ENCODE measurements at places on chromosomes 2 and 18.

DNA sequence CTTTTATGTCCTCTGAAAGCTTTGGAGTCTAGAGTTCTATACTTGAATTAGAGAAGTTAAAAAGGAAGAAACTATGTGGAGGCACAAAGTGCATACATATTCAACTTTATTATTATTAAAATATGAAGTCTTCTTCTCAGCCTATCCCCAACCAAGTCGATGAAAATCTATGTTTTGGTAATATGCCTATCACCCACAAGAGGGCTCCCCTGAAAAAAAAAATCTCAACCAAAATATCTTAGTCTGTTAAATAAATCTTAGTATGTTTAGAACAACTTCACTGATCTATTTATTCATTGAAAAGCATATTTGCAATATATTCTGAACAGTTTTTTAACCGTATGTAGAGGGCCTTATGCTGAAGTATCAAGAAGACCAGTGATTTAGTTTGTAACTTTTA, 804.5 kb downstream of the TDRD15 start:
- DNase-seq, result no peak

DNA sequence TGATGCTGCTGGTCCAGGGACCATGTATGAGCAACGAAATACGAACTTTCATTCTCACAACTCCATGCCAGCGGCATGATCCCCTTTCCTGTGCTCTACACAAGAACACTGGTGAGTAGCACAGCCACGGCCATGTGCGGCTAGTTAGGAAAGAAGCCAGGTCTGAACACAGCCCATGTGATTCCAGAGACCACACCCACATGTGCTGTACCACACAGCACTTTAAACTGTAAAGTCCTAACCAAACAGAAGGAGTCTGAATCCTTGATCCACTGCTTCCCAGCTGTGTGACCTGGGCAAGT, 33.0 kb upstream of the ACAA2 start:
- DNase-seq, result no peak

- no peak for DNase-seq
Observed at GRCh38 chr2:18804536-18804935, 215.2 kb upstream of the NT5C1B start.

GRCh38 chr2:190190507-190191162, 128.1 kb upstream of the MSTN start:
- DNase-seq, result no peak

- DNase-seq, result peak; percentile 23
Observed at GRCh38 chr2:166802475-166802874, 85.8 kb upstream of the XIRP2 start.

GRCh38 chr2:84956334-84957297, 14.3 kb upstream of the KCMF1 start:
- no peak for DNase-seq

DNA sequence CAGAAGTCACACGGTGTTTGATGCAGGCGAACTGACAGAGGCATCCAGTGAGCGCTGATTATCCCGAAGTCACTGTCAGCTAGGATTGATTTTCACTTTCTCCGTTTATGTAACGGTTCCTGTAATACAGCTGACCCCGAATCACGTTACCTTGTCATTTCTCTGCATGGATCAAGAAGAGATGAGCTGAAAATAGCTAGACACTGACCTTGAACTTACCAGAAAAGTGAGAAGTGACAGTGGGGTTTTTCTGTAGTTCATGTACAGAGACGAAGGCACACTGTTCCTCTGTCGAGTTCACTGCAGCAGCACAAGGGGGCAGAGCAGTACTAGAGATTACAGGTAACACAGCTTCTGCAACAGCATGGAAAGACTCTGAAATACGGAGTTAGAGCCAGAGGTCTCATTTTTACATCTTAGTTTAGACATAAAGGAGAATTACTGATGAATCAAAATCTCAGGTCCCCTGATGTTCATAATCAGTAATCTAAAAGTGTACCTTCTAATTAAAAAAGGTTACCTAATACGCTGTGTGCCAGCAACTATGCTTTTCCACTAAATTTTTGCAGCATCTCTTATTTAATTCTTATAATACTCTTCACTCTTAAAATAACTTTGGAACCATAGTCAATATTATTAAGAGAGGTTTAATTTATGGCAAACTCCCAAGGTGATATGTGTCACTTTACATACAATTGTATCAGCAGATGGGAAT, 33.1 kb downstream of the ARHGAP15 start:
- no peak for DNase-seq

- DNase-seq, result peak; percentile 81
Observed at GRCh38 chr2:66541646-66542045, 106.7 kb downstream of the MEIS1 start.
